ENCODE measurements at places on chromosomes 1 and 21. TPM values are rescaled to one million over a fixed set of nuclear protein-coding genes. Genes with fewer than 3 reads are reported as not detected.

The PROX1 gene
- polyA plus RNA-seq = not detected

The CRYBG2 gene
- 1.3 TPM for polyA plus RNA-seq

DNA sequence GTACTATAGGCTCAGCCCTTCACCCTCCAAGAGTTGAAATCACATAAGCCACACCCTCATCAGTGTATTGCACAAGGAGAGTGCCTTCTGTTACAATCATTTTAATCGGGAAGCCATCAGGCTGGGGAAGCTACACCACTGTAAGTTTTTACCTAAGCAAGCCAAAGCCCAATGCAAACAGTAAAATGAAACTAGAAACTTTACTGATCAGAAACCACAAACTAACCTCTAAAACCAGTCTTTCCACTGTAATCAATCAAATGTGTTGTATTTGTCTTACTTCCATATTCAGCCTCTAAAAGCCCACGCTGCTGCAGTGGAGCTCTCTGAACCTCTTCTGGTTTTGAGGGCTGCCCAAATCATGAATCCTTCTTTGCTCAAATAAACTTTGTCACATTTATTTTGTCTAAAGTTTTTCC, 26.2 kb downstream of the CAPN8 start:
- DNase-seq = no peak

DNA sequence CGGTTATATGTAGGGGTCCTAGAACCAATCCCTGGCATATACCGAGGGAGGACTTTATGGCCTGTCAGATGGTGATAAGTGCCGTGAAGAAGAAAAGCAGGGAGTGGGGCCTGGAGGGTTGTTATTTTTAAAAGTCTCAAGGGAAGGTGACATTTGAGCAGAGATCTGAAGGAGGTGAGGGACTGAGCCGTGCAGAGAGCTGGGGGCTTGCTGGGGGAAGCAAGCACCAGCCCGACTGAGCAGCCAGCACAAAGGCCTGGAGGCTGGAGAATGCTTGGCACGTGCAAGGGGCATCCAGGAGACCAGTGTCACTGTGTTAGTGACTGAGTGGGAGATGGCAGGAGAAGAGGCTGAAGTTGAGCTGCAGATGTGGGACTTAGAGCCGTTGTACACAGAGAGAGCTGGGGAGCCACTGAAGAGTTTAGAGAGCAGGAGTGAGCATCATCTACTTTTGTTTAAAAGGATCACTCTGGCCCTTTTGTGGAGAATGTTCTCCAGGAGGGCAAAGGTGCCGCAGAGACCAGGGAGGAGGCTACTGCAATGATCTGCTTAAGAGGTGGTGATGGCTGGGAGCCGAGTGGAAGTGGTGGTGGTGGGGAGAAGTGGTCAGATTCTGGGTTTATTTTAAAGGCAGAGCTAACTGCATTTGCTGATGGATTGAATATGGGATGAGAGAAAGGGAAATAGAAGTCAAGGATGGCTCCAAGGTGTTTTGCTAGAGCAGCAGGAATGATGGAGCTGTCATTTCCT, 31.2 kb downstream of the PTPRU start:
- DNase-seq = no peak

- no peak for DNase-seq
Observed at GRCh38 chr1:26824731-26825130, 1.8 kb upstream of the ZDHHC18 start.

The MR1 gene
- polyA plus RNA-seq = 62.7 TPM

GRCh38 chr21:31370893-31371544, 27.0 kb upstream of the TIAM1 start:
- DNase-seq = no peak

The AMPD1 gene
- not detected for polyA plus RNA-seq

DNA sequence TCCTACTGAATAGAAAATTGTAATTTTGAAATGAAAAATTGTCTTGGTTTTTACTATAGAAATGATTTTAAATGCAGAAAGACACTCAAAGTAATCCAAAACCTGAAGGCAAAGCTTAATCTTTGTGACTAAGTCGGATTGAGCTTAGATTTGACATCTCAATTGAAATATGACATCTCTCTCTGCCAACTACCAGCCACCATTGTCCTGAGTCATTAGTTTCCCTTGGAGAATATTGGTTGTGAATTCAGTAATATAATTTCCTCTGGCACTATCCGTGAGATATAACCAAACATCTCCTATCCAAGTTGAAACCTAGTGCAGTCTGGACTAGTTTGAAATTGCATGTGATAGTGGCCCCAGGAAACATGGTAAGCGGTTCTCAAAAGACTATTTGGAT, 37.1 kb downstream of the PLA2G4A start:
- no peak for DNase-seq

The SAMSN1 gene
- 19.6 TPM for polyA plus RNA-seq

DNA sequence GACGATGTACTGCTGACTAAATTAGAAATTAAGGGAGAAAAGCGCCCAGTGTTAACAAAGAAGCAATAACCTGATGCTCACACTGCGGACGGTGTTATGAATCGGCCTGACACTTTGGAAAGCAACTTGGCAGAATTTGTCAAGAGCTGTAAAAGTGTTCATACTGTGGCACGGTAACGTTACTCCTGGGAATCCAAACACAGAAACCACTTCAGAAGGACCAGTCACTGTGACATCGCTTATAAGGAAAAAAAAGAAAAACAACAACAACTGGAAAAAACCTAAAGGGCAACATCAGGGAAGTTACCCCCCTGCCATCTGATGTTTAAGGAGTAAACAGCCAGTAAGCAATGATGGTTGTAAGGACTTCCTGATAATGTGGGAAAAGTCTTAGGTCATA, 27.7 kb downstream of the CAPZB start:
- no peak for DNase-seq

The OLIG1 gene
- polyA plus RNA-seq = not detected

Data from immature natural killer cell (primary cell).